ENCODE measurements at places on chromosomes 3 and 15. TPM values are rescaled to one million over a fixed set of nuclear protein-coding genes. Genes with fewer than 3 reads are reported as not detected.
A peak's percentile ranks its signal among the peaks of the same experiment; 100 is the strongest.

FEZF2 gene
- not detected for total RNA-seq

FETUB gene
- not detected for total RNA-seq

LDHAL6B gene
- not detected for total RNA-seq

DNA sequence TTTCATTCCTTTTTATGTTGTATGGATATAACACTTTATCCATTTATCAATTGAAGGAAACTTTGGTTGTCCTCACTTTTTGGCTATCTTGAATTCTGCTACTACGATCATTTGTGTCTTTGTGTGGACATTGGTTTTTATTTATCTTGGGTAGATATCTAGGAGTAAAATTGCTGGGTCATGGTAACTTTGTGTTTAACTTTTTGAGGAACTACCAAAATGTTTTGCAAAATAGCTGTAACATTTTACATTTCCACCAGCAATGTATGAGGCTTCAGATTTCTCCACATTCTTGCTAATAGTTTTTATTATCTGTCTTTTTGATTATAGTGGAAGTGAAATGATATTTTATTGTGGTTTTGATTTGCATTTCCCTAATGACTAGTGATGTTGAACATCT is 55.6 kb downstream of the TLNRD1 start:
- H3K27ac ChIP-seq = no peak overlapping the region
- H3K4me1 ChIP-seq = no peaks in the 10 kb centered on the region
- no peak overlapping the region for H3K4me3 ChIP-seq
- DNase-seq = no peak
- no peaks in the 10 kb centered on the region for H3K36me3 ChIP-seq
- no peaks in the 10 kb centered on the region for H3K27me3 ChIP-seq

- H3K27ac ChIP-seq = no peak overlapping the region
- peaks cover 12% of the 10 kb centered on the region for H3K4me1 ChIP-seq
- no peak for DNase-seq
Observed at GRCh38 chr3:195133462-195133861, 137.5 kb downstream of the XXYLT1 start.

DNA sequence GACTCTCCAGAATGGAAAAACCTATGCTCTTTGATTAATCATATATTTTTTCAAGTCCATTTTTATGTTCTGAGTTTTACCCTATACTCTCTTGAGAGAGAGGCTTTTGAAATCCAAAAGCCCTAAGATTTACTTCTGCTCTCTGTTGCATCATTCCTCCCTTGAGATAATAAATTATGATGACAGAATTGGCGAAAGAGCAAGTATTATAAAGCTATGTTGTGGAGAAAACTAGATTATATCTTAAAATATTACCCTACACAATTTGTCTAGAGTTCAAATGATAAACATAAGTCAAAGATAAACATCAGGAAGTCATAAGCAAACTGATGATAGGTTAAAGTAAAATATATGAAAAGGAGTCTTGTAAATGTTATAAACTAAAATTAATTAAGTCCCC is 293.4 kb upstream of the MME start:
- no peaks in the 10 kb centered on the region for H3K36me3 ChIP-seq
- DNase-seq = no peak
- 0 out of 2 replicates have a peak, but pooled peaks cover 4% of the 10 kb centered on the region for H3K4me1 ChIP-seq
- H3K27ac ChIP-seq = no peak overlapping the region
- no peaks in the 10 kb centered on the region for H3K27me3 ChIP-seq

- peaks cover 29% of the 10 kb centered on the region for H3K4me1 ChIP-seq
- H3K36me3 ChIP-seq = peaks cover 35% of the 10 kb centered on the region
- DNase-seq = peak; percentile 99
- H3K27me3 ChIP-seq = no peaks in the 10 kb centered on the region
- no peak within 1 kb of the TSS for H3K4me3 ChIP-seq
Observed at GRCh38 chr3:36993326-36994283, at the start of gene MLH1. TSS of gene MLH1 (plus strand) at chr3:36993518. CDS start at chr3:36993548, 30 bp downstream.
